ENCODE measurements at places on chromosomes 6 and 20.

DNA sequence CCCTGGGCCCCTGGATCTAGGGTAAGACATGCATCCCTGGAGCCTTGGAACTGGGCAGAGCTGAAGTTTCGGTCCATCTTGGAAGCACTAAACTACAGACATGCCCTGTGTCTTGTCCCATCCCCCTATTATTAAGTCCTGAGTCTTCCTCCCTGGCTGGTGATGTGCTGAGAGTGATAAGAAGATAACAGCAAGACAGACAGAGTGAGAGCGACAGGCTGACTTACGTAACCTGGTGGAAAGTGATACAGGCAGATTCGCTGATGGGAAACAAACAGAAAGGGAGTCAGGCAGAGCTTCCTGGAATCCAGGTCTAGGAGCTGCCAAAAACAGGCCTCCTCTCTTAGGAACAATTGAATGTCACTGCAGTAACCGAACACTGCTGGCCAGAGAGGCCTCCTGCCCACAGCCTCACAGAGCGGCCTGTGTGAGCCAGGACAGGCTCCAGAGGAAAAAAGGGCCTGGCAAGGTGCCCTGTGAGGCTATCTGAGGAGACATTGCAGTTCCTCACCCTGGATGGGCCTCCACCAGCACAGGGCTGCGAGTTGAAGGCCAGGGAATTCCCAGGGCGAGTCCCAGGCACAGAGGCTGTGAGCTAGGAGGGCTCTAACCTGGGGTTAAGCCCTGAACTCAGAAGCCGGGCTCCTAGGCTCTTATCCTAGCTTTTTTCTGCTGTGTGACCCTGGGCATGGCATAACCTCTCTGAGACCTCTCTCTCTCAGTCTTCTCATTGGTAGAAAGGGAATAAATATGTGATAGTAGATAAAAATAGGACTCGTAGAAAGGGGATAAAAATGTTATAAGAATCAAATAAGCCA is 34.2 kb upstream of the B4GALT5 start:
- DNase-seq = no peak

GRCh38 chr6:44102527-44102926 is 24.7 kb downstream of the MRPL14 start:
- DNase-seq = no peak

GRCh38 chr6:83192456-83192855 is 609 bp downstream of the PGM3 start:
- DNase-seq = no peak

DNA sequence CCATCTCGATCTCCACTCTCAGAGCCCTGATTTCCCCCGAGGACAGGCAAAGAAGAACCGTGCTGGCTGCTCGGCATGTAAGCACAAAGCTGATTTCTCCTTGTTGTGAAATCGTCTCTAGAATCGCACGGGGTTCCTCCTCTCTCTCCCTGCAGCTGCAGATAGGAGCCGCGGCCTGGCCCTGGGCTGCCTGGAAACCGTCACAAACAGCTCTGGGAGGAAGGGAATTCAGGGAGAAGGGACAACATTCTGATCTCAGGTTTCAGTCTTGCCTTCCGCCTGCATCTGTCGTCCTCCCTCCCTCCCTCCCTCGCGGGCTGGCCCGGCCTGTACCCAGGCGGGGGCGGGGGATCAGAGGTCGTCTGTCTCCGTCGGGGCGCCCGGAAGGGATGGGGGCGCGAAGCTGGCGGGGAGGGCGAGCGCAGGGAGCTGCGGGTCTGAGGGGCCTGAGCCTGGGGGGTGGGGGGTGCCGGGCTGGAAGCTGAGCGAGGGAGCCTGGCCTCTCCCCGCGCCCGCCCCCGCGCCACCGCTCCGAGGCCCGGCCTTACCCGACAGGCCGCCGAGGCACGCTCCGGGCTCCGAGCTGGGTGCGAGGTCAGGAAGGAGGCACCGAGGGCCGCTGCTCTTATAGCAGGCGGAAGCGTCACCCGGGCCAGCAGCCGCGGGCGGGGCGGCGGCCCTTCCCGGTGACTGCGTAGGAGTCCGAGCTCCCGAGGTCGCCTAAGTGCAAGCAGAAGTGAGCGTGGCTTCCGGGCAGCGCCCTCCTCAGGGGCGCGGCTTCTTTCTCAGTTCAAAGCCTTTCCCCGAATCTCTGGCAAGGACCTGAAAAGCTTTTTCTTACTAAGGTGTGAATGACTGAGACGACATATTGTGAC is at the start of gene SERPINB1:
SERPINB1 (minus strand) TSS at position 600 of the 875 bp plus-strand sequence. CDS start 1,277 bp downstream, outside the sequence.
- DNase-seq = peak; percentile 63

- DNase-seq = peak; percentile 5
Observed at GRCh38 chr20:50575865-50576720, 65.9 kb downstream of the PTPN1 start.

Data from NCI-H1694 treated with DMSO at 0.1 percent for 48 hours (cell line).